Stimulated activated CD4-positive, alpha-beta T cell treated with anti-CD3 and anti-CD28 coated beads, Interleukin-1b, Interleukin-23, amount 100 ng/mL, for 4 hours (primary cell): ENCODE measurements at places on chromosomes 1 and 21.

- DNase-seq = peak; percentile 6
These were observed 44.8 kb downstream of the PCNT start for GRCh38 chr21:46368533-46369285.

DNA sequence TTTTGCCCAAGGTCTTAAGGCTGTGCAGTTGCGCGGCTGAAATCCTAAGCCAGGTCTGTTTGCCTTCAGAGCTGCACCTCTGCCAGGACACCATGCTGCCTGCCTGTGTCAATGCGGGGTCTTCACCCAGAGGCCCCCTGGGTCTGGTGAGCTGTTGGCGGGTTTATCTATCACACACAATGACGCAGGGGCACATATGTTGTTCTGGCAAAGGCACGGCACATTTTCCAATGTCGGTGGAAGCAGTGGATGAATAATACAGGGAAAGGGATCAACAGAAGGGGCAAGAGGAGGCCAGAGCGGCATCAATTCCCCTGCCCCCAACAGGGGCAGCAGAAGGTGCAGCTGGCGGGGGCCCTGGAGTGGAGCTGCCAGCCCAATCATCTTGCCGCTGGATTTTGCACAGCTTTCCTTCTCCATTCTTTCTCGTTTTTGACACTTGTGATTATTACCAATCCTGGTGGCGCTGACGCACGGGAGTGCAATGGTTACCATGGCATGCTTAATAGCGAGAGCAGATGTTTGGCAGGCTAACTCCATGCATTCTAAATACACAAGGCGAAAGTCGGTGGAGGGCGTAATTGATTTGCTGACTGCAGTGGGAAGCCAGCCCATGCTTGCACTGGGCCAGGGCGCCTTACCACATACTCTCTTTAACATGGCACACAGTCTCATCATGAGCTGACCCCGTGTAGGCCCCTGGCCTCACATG lies 45.8 kb upstream of the CYP2J2 start:
- DNase-seq = no peak

DNA sequence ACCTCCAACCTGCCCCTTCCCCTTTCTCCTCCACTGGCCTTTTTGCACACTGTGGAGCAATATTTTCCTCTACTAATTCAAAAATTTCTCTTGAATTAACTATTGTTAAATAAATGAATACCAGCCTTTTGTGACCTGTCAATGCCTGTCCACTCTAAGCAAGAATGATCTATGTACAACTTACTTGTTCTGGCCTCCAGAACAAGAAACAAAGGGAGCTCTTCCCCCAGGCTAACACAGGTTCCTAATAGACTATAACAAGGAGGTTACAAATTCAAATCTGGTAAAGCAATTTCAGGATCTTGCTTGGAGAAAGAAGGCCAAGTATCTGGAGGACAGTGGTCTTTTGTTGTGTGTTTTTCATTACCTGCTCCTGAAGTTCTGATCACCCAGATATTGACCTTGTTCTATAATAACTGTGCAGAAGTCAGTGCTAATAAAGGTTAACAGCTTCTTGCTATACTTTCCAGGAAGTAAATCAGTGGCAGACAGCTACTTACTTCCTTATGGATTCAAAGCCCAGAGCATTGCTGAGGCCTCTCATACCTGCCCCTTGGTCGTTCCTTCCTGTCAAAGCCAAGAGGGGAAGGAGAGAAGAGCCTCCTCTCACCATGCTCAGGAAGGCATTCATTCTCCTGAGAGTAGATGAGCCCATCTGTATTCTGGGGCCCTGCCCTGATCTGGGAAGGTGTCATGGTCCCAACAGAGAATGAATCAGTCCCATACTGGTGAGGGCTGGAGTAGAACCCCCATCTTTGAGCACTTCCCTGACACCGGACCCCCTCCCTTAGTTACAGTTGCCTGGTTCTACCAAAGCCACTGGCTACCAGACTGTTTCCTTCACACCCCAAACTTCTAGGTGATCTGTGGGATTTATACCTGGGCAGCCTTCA lies 56.8 kb downstream of the DESI2 start:
- no peak for DNase-seq

DNA sequence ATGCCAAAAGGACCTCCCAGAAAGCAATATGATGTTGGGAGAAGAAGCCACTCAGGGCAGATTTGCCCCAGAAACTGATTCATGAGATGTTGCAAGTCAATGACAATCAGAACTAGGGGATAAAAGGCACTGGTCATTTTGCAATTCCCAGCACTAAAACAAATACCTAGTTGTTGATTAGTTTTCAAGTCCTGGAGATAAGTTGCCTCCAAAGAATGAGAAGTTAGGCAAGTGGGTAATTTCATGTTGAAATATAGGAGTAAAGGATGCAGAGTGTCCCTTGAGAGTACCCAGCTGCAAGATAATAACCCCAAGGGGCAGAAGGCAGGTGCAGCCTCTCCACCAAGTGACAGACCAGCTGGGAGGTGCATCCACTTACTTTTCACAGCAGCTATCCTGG lies 363.6 kb downstream of the PBX1 start:
- DNase-seq = no peak

- no peak for DNase-seq
These were observed 11.8 kb downstream of the CSMD2 start for GRCh38 chr1:34153246-34153645.

- DNase-seq = no peak
These were observed 440 bp upstream of the LENEP start for GRCh38 chr1:154992721-154993571.

DNA sequence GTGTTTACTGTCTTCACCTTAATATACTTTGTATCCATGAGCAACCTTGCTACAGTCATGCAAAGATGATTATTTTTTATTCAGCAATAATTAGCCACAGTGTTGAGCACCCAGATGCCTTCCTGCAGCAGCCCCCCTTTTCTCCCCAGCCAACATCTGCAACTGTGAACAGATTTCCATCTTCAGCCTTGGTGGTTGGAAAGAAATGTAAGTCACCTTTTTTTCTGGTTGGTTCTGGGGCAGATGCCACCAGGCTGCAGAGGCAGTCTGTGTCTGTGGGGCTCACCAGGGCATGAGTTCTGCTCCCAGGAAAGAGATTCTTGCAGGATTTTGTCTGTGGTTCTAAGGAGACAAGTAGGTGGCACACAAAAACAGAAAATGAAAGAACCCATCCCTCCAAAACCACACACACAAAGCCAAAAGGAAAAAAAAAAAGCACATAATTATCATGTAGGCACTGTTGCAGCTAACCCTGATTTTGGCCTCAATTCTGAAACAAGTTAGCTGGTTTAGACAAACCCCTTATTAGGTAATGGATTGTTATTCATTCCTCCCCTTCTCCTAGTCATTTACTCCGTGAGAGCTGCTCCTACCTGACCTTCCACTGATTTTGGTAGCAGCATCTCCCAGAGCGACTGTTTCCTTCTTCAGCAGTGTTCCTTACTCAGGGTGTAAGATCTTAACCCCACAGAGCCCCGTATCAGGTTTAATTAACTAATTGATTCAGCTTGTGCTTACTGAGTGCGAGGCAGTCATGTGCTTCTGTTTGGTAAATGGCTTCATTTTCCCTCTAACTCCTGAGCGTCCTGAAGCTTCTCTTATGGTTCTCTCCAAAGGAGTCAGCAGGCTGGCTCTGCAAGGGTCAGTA lies 36.5 kb downstream of the GALNT2 start:
- no peak for DNase-seq

GRCh38 chr1:103790172-103790571 lies 40.5 kb downstream of the AMY1C start:
- DNase-seq = no peak

- DNase-seq = no peak
These were observed 622 bp upstream of the TMPRSS2 start for GRCh38 chr21:41508415-41509144.

GRCh38 chr1:204591473-204592090 lies 75.4 kb downstream of the MDM4 start:
- DNase-seq = no peak

- no peak for DNase-seq
These were observed 833.5 kb downstream of the ADGRL2 start for GRCh38 chr1:82634266-82634665.

DNA sequence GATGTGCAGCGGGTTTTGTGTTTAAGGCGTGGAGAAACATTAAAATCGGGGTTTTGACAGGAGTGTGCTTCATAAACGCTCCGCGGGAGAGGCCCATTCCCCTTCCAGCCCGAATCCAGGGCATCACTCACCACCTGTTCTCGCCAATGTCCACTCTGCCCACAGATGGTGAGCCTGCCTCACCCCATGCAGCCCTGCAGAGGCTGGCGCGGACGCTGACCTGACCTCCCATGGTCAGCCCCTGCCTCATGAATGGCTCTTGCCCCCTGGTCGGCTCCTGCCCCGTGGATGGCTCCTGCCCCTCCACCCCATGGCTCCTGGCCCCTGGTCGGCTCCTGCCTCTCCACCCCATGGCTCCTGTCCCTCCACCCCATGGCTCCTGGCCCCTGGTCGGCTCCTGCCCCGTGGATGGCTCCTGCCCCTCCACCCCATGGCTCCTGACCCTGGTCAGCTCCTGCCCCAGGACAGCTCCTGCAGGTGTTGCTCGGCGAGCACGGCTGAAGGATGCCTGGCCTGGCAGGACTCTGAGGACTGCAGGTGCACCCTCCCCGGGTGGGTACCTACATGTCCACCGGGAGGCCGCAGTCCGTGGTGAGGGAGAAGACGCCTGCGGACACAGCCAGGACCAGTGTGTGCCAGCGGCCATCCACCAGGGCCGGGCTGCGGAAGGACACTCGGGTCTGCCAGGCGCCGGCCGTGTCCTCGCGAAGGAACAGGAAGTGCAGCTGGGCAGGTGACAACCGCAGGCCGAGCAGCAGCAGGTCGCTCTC lies 6.7 kb downstream of the KRTAP10-1 start:
- no peak for DNase-seq

GRCh38 chr1:23902321-23903278 lies 10.6 kb downstream of the CNR2 start:
- no peak for DNase-seq

GRCh38 chr1:55746710-55747109 lies 531.5 kb upstream of the USP24 start:
- no peak for DNase-seq

DNA sequence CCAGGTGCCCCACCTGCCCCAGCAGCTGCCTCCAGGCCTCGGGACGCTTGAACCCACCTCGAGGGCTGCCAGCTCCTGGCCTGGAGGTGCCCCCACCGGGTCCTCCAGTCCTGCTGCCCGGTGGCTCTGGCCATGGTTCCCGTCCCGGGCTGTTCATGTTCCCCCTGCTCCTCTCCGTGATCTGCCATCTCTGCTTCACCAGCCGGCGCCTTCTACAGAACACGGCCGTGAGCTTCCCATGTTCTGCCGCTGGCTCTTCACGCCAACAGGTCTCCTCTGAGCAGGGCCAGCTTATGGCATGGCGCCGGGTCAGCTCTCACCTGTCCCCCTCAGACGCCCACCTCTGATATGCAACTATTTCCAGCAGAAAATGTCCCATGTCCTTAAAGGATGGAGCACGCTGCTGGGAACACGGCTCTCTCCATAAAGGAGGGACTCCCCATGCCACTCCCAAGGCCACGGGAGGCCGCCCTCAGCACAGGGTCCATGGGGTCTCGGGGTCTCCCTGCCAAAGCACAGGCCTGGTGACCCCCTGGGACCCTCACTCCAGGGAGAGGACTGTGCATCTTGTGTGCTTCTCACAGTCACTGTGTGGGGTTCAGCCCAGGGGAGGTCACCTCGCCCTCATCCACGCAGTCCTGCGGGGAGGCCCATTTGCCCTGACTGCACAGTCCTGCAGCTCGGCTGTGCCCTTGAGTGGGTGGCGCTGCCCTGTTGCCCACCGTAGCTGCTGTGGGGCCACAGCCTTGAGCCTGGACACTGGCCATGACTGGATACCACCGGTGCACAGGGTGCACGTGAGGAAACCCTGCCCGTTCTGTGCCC lies 36.7 kb downstream of the COL18A1 start:
- DNase-seq = no peak

DNA sequence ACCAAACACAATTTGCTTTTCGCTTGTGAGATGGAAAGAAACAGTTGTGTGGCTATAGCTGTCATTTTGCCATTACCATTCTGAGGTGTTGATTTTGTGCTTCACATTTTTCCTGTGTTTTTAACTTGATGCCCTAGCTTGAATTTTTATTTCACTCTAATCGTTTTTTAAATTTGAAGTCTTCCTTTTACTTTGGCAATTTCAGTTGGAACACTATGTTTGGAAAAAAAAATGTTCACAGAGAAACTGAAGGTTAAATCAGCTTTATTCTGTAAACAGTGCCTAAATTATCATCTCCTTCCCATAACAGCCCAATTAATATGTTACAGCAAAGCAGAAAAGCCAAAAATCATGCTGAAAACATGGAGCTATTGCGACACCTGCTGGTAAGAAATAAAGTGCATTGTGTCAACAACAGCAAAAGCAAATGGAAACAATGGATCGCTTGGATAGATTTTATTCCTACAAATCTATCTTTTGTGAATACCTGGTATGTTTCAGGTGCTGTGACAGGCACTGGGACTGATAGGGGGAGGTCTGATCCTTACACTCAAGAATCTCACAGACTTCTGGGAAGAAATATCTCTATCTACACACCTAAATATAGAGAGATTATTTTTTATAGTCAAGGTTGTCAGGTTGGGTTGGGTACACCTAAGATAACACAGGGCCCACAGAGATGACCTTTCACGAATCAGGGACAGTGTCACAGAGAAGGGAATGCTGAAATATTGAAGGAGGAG lies 16.2 kb upstream of the ERICH3 start:
- DNase-seq = peak; percentile 21

- no peak for DNase-seq
These were observed 2.7 kb downstream of the IL10RB start for GRCh38 chr21:33268737-33269441.

GRCh38 chr1:52142220-52143183 lies 613 bp downstream of the ZFYVE9 start:
- peak; percentile 9 for DNase-seq

- DNase-seq = no peak
These were observed 110.0 kb downstream of the ADSS2 start for GRCh38 chr1:244341455-244342450.

DNA sequence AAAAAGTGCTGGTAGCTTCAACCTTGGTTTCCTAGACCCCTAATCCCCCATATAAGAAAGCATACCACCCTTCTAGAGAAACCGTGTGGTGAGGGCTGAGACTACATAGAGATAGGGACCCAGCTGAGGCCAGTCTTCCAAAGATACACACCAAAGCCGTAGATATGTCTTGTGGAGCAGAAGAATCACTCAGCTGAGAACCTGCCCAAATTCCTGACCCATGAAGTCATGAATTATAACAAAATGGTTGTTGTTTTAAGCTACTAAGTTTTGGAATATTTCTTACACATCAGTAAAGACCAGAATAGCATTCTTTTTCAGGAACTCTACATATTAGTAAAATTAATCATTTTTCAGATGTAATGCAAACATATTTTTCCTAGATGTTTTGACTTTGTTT lies 3.3 kb upstream of the SNRPE start:
- no peak for DNase-seq

GRCh38 chr1:79052829-79053449 lies 46.4 kb upstream of the ADGRL4 start:
- no peak for DNase-seq
